ENCODE measurements at places on chromosomes 16 and 17.

- no peak for DNase-seq
Observed at GRCh38 chr17:3501344-3501743, 25.5 kb downstream of the ASPA start.

GRCh38 chr16:53915452-53916160, 211.7 kb downstream of the FTO start:
- DNase-seq: no peak

GRCh38 chr16:12764813-12765488, 38.7 kb downstream of the CPPED1 start:
- no peak for DNase-seq

GRCh38 chr16:78249832-78250231, 150.4 kb downstream of the WWOX start:
- DNase-seq: no peak

GRCh38 chr16:4846503-4846900, 586 bp downstream of the GLYR1 start:
- DNase-seq: no peak

DNA sequence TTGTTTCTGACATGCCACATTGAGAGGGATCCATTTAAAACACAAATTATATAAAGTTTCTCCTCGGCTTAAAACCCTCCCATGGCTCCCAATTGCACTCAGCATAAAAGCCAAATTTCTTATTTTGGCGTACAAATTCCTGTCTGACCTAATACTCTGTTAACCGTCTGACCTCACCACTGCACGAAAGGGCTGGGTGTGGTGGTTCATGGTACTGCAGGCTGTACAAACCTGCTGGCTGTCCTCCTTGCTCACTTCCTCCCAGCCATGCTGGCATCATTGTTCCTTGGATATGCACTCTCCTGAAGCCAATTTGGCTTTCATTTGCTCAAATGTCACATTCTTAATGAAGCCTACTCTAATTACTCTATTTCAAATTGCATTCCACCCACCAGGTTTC, 301.6 kb upstream of the C16orf82 start:
- DNase-seq: no peak

DNA sequence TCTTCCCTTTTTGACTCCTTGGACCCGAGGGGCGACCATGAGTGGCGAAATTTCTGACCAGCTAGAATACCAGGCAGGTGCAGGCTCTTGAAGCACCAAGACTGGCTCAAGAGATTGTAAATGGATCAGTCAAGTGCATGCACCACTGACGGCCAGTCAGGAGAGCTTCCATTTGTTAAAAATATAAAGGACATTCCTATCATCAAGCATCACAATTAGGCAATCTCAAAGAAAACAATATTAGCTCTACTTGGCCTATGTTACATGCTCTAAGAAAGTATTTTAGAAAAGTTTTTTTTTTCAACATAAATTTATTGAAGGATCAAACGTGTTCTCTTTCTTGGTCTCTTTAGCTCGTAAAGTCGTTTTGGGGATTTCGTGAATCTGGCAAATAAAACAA, 1.5 kb upstream of the PRKCA start:
- no peak for DNase-seq

GRCh38 chr16:86986809-86987487, 330.2 kb downstream of the C16orf95 start:
- DNase-seq: no peak

- no peak for DNase-seq
Observed at GRCh38 chr17:38738007-38738662, 8.0 kb downstream of the CISD3 start.

- DNase-seq: no peak
Observed at GRCh38 chr16:49651996-49652395, 203.9 kb downstream of the ZNF423 start.

GRCh38 chr17:37488009-37488604, 1.6 kb upstream of the DUSP14 start:
- DNase-seq: no peak

GRCh38 chr17:2398655-2399571, 1.9 kb downstream of the MNT start:
- DNase-seq: no peak

GRCh38 chr17:80261159-80261894, 675 bp downstream of the RNF213 start:
- no peak for DNase-seq

DNA sequence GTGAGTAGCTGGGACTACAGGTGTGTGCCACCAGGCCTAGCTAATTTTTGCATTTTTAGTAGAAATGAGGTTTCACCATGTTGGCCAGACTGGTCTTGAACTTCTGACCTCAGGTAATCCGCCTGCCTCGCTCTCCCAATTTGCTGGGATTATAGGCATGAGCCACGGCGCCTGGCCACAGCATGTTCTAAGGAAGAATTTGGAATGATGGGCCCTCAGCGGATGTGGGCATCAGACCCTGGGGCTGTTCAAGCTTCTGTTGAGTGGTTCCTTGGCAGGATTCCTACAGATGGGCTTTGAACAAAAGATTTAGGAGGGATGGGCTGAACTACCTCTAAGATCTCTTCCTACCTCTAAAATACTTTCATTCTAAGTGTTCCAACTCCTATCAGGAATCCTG, 4.1 kb downstream of the PRPSAP2 start:
- no peak for DNase-seq

GRCh38 chr16:31466381-31466841, 5.5 kb upstream of the TGFB1I1 start:
- DNase-seq: no peak

DNA sequence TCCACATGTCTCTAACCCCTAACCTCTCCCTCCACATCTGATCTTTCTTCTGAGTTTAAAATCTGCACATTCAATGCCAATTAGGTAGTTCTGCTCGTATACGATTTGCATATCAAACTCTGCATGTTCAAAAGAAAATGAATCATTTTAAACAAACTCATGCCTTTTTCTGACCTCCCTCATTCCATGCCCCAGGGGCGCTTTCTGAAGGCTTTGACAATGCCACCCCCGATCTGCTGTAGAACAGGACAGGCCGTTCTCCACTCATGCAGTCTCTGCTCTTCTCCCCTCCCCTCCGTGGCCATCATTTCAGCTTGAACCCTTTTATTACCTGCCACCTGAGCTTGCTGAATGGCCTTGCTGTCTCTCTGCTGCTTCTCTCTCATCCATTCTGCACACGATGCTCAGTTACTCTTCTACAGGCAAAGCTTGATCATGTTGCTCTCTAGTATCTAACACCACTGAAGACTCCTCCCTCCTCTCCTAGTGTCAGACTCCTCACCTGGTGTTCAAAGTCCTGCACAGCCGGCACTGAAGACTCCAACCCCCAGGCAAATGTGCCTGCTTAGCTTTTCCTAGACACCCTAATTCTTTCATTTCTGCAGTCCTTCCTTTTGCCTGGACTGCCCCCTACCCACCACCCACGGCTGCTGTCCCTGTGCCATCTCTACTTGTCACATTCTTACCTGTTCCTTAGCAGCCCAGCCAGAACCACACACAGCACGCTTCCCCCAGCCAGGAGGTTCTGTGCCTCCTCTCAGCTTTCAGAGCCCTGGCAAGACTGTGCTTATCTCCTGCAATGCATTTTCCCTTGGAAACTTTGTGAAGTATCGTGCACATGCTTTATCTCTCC, 6.2 kb downstream of the TMEM238L start:
- DNase-seq: no peak

GRCh38 chr17:76586741-76587487, 1.3 kb upstream of the ST6GALNAC2 start:
- peak; percentile 92 for DNase-seq

DNA sequence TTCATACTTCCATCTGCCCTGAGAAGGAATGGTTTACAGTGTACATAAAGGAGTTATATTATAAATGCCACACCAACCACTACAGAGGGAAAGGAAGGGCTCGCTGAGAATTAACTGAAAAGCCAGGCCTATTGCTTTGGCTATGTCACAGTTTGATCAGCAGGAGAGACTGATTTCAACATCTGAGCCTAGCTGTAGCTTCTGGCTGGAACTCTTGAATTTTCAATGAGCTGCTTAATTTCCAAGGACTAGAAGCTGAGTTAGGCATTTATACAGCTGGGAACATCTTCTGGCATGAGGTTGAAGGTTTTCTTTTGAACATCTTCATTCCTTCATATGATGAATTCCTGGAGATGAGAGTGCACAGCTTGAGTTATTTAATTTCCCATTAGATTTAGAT, 47.6 kb upstream of the GNAO1 start:
- no peak for DNase-seq

- DNase-seq: no peak
Observed at GRCh38 chr17:68785565-68786486, 169.4 kb downstream of the ABCA8 start.

GRCh38 chr17:20235747-20236146, 226.6 kb downstream of the SPECC1 start:
- DNase-seq: no peak

GRCh38 chr16:6570530-6570929, 762.1 kb upstream of the RBFOX1 start:
- DNase-seq: no peak

- no peak for DNase-seq
Observed at GRCh38 chr17:77369544-77369971, 228.8 kb downstream of the SEC14L1 start.

DNA sequence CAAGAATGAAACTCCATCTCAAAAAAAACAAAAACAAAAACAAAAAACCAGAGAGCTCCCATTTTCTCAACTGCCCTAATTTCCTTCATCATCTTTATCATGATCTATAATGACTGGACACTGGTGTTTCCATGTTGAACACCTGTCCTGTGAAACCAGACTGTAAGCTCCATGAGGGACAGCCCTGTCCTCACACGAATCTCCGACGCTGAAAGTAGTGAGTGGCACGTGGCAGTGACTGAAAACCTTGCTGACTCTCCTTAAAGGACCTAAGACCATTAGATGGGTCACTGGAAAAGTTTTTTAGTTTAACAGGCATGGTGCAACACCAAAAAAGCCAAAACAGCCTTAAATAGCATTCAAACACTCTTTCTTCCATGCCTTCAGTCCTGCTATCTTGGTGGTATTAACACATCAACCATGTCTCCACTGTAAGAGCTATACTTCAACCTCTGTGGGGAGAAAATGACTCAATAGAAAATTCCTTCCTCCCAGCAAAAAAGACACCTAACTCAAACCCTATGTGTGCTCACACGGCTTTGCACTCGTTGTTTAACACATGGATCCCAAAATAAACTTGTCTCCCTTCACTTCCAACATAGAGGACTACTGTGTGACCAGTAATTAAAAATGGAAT, 8.3 kb downstream of the AXIN2 start:
- no peak for DNase-seq

GRCh38 chr17:18860161-18860972, 2.4 kb downstream of the PRPSAP2 start:
- no peak for DNase-seq

DNA sequence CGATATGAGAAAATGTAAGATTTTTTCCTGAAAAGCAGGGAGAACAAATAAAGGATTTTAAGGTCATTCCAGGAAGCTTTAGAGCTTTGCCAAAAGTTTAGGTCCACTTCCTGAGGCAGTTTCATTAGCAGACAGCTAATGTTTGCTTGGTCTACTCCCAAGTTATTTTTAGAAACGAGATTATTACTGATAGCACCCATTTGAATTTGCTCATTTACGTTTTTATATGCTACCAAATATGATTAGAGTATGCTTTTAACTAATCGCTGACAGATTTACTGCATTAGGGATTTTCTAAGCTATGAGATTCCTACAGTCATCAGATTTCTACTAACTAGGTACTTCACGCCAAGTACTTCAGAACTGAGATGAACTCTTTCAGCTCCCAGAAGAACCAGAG, 98.1 kb downstream of the WNT3 start:
- no peak for DNase-seq

- DNase-seq: no peak
Observed at GRCh38 chr17:9520649-9521048, 55.0 kb downstream of the STX8 start.

GRCh38 chr17:59530531-59530930, 34.9 kb upstream of the DHX40 start:
- DNase-seq: no peak

DNA sequence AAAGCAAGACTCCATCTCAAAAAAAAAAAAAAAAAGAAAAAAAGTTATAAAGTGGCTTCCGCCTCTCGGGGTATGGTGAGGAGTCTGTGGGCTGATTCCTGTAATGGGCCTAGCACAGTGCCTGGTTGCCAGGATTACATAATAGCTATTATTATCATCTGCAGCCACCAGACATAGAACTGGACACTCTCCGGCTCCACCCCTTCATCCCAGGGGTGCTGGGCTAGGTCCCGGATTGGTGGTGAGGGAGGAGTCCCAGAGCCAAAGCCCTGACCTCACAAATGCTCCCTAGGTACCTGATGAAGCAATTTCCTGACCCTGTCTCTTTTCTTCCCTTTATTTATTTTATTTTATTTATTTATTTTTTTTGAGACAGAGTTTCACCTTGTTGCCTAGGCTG, 11.6 kb upstream of the ADGRG1 start:
- DNase-seq: no peak

GRCh38 chr17:68198931-68199836, 48.7 kb upstream of the AMZ2 start:
- DNase-seq: no peak

DNA sequence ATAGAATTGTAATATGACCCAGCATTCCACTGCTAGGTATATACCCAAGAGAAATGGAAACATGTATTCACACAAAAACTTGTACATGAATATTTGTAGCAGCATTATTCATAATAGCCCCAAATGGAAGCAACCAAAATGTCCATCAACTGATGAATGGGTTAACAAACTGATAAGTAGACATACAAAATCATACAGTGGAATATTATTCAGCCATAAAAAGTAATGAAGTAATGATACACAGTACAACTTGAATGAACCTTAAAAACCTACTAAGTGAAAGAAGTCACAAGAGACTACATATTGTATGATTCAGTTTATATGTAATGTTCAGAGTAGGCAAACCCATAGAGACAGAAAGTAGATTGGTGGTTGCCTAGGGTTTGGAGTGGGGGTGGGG, 40.5 kb upstream of the GOSR1 start:
- no peak for DNase-seq

GRCh38 chr16:57741660-57742191, 6.2 kb downstream of the KATNB1 start:
- no peak for DNase-seq

DNA sequence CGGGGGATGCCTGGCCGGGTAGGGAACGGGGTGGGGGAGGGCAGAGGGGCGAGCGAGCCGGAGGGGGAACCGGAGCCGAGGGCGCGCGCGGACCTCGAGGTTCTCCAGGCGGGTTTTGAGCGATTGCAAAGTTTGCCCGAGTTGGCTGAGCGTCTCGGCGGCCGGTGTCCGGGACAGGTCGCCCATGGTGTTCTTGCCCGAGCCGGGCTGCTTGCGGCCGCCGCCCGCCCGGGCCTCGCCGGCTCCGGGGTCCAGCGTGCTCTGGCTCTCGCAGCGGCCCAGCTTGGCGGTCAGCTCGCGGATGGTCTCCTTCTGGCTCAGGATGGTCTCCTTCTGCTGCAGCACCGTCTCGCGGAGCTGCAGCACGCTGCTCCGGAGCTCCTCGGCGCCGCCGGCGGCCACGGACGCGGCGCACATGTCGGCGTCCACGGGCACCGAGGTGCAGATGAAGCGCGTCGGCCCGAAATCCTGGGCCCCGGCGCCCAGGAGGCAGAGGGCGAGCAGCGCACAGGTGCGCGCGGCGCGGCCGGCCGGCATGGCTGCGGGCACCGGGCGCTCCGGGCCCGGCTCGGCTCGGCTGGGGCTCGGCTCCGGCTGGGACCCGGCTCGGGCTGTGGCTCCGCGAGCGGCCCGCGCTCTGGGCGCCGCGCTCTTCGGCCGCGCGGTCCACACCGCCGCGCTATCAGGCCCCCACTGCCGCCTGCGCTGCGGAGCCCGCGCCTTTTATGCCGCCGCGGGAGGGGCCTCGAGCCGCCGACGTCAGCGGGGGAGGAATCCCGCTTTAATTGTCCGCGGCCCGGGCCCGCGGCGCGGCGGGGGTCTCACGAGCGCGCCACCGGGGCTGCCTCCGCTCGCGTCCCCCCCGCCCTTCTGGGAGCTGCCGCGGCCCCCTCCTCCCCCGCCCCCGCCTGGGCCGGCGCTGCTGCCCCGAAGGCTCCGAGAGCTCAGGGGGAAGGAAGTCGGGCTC, at the start of gene NPTX1:
TSS of gene NPTX1 (minus strand) at position 698 of the 967 bp plus-strand sequence. CDS start at position 537, 161 bp downstream.
- DNase-seq: peak; percentile 16
